ENCODE measurements at places on chromosomes 4 and X. TPM values are rescaled to one million over a fixed set of nuclear protein-coding genes. Genes with fewer than 3 reads are reported as not detected.

Gene SGMS2
- 11.7 TPM for polyA plus RNA-seq

Gene KLF8
- polyA plus RNA-seq, result 15.4 TPM

Gene MTTP
- polyA plus RNA-seq, result 0.73 TPM

GRCh38 chr4:4578981-4579380 is 37.1 kb upstream of the STX18 start:
- no peak for DNase-seq

Gene HSD17B13
- polyA plus RNA-seq, result 0.73 TPM

GRCh38 chrX:42119076-42119475 is 195.7 kb upstream of the CASK start:
- DNase-seq, result no peak

DNA sequence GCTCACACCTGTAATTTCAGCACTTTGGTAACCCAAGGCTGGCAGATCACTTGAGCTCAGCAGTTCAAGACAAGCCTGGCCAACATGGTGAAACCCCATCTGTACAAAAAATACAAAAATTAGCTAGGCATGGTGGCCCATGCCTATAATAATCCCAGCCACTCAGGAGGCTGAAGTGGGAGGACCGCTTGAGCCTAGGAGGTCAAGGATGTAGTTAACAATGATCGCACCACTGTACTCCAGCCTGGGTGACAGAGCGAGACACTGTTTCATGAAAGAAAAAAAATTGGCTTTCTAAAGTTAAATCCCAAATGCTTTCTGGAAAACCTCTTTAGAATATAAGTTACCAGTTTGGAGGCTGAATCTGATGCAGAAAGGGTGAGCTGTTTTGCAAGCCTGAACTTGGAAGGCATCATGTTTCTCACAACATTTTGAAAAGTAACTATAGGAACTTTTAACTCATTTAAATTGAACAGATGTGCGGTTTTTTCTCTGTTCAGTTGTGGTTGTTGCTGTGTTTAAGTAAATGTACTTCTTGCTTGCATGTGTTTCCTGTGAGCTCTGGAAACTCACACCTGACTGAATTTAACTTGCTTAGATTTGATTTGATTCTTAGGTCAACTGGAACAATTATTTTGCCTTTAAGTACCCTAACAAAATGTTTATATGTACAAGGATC is 39.8 kb upstream of the TMEM131L start:
- no peak for DNase-seq

GRCh38 chr4:164293203-164293602 is 460.7 kb upstream of the SMIM31 start:
- no peak for DNase-seq

Gene RXFP1
- 8.3 TPM for polyA plus RNA-seq

GRCh38 chrX:57119416-57119815 is 1.9 kb downstream of the SPIN2B start:
- DNase-seq, result no peak
